Effector memory CD8-positive, alpha-beta T cell (primary cell): ENCODE measurements at places on chromosomes 2 and 18.

DNA sequence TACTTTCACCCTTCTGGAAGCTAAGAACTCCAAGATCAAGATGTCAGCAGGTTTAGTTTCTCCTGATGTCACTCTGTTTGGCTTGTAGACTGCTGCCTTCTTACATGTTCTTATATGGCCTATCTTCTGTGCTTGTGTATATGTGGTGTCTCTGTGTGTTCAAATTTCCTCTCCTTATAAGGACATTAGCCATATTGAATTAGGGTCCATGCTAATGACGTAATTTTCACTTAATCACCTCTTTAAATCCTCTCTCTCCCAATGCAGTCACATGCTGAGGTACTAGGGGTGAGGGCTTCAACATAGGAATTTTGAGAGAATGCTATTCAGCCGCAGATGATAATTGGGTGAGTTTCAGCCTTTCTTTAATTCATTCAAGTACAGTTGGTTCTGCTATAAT lies 458.3 kb upstream of the SYT4 start:
- DNase-seq: no peak

DNA sequence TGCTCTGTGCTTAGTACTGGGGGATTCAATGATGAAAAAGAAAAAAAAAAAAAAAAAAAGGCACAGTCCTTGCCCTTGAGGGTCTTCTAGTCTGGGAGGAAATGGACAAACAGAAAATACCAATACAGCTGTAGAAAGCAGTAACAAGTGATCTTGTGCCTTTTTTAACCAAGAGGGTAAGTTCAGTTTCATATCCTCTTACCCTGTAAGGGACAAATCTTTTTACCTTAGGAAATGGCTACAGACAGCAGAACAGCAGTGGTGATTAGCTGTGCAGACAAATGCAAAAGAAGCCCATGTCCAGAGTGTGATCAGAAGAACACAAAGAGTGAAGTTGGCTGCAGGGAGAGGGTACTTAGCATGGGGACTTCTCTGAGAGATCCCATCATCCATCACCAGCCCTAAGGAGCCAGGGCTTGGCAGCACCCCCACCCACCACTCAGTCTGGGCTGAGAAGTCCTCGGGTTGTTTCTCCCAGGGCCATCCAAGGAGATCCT lies 102.9 kb downstream of the ALPK2 start:
- DNase-seq: no peak

DNA sequence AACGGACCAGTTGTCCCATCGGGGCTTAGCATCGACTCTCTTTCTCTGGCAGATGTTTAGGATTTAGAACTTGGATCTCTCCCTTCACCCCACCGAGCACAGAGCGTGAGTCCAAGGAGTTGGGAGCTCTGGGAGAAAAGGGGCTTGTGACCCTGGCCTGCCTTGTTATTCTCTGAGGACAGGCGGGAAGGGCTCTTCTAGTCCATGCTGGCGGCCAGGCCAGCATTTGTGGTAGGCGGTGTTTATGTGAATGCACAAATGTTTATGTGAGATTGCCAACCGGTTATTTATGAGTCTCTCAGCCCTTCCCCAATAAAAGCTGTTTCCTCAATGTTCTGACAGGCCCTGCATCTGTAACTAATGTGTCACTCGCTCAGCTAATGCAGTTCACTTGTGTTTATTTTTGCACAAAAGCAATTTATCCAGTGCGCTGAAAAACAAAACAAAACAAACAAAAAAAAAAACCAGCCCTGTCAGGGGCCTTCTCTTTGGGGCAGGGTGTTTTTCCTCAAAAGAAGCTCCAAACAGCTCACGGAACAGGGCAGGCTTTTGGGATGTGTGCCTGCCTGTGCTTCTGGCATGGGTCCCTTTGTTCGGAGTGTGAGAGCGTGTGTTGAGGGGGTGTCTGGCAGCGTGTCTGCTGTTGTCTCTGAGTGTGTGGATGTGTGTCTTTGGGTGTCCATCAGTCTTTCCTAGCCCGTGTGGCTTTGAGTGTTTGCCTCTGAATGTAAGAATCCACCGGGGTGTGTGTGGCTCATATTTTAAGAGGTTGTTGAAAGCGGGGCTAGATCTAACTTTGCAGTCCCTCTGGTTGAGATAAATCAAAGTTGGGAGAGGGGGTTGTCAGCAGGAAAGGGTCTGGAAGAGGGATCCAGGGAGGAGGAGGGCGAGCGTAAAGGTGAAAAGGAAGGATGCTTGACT lies 52.8 kb upstream of the HAAO start:
- DNase-seq: no peak

GRCh38 chr18:44601447-44601846 lies 79.2 kb upstream of the SETBP1 start:
- no peak for DNase-seq

- DNase-seq: no peak
Observed at GRCh38 chr2:181367906-181368435, 89.2 kb upstream of the ITGA4 start.

GRCh38 chr2:30956995-30957394 lies 149.7 kb upstream of the CAPN13 start:
- DNase-seq: no peak

GRCh38 chr2:168180914-168181313 lies 66.5 kb downstream of the STK39 start:
- no peak for DNase-seq

- DNase-seq: no peak
Observed at GRCh38 chr2:3606370-3607201, 11.7 kb downstream of the COLEC11 start.

DNA sequence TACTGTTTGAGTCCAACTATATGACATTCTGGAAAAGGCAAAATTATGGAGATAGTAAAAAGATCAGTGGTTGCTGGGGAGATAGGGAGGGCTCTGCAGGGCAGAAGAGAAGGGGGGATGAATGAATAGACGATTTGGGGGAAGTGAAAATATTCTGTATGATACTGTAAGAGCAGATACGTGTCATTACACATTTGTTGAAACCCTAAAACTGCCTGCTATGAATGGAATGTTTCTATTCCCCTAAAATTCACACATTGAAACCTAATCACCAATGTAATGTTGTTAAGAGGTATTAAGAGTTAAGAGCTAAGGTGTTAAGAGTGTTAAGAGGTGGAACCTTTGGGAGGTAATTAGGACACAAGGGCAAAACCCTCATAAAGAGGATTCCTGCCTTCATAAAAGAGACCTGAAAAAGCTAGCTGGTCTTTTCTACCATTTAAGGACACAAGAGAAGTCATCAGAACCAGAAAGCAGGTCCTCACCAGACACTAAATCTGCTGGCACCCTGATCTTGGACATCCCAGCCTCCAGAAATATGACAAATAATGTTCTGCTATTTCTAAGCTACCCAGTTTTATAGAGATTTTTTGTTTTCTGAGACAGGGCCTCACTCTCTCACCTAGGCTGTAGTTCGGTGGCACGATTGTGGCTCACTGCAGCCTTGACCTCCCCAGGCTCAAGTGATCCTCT lies 76.2 kb downstream of the ATAD2B start:
- DNase-seq: no peak

DNA sequence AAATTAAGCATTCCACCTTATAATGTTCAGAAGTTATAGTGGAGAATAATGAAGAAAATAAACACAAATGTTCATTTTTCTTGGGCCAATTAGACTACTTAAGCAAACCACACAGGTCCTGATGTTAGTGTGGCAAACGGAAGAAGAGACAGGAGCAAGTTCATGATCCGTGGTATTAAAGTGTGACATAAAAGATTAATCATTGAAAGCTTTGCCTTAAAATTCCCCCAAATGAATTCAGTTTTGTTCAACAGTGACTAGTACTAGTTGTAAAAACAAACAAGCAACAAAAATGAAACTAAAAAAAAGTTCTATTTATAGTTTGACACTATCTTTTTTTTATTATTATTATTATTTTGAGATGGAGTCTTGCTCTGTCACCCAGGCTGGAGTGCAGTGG lies 73.7 kb downstream of the RFTN2 start:
- no peak for DNase-seq

DNA sequence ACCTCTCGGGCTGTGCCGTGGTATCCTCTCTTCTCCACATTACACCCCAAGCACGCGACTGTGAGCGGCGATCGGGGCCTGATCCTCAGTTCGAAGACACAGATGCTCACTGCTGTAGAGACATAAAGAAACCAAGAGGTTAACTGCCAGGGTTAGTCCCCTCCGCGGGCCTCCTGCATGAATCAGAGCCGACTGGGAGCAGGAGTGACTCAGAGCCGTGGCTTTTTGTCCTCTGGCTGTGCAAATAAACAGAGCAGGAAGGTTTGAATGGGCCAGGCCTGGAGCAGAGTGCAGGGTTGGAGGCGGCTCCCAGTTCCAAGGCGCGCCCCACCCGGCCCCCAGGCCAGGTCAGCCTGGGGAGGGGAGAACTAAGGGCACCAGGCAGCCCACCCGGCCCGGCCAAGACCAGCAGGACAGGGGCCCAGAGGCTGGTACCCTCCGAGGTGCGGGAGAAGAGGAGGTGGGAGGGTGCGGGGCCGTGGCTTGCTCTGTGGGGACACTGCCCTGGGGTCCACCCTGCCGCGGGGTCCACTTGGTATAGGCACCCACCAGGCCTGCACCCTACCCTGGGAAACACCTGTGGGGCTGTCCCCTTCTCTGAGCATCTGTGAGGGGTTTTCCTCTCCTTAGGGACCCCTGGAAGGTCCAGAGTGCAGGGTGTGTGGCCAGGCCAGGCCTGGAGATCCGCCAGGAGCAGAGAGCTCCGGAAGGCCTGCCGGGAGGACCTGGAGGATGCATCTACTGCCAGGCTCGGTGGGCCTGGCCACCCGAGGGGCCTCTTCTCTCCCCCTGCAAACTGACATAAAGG lies 16.5 kb downstream of the TWIST2 start:
- no peak for DNase-seq

GRCh38 chr18:76407681-76408080 lies 87.4 kb downstream of the ZNF516 start:
- no peak for DNase-seq

GRCh38 chr2:203040966-203041521 lies 26.4 kb downstream of the NBEAL1 start:
- no peak for DNase-seq

DNA sequence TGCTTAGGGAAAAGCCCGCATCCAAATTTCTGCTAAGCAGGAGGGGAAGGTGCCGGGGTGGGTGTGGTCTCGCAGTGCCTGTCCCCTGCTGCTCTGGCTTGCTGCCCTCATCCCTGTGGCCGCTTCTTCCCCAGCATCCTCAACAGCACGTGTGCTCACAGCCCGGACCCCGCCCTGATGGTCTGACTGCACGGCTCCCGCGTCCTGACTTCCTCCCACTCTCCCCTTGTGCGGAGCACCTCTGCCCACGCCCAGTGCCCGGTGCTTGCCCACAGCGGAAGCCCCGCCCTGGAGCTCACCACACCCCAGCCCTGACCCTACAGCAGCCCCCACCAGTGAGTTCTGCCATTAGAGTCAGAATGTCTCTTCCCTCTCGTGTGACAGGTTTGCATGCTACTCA lies 277.9 kb downstream of the NDUFA10 start:
- DNase-seq: no peak

DNA sequence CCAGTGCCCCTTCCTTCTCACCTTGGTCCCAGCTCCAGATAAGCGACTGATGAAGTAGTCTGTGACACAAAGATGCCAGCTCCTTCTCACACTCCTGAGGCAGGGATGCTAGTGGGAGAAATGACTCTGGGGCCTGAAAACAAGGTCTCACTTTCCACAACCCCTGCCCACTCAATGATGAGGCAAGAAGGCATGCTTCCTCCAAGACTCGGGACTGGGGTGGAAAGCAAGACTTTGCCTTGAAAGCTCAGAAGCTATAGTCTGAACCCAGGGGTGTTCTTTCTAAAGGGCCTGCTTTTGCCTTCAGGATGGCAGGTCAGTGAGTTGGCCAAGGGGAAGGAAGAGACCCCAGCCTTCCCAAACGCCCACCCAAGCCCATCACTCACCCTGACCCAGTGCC lies 1.4 kb downstream of the CCDC142 start:
- no peak for DNase-seq

GRCh38 chr2:181673173-181673572 lies 7.1 kb downstream of the NEUROD1 start:
- no peak for DNase-seq

GRCh38 chr2:233336541-233336940 lies 17.8 kb upstream of the DGKD start:
- DNase-seq: no peak

DNA sequence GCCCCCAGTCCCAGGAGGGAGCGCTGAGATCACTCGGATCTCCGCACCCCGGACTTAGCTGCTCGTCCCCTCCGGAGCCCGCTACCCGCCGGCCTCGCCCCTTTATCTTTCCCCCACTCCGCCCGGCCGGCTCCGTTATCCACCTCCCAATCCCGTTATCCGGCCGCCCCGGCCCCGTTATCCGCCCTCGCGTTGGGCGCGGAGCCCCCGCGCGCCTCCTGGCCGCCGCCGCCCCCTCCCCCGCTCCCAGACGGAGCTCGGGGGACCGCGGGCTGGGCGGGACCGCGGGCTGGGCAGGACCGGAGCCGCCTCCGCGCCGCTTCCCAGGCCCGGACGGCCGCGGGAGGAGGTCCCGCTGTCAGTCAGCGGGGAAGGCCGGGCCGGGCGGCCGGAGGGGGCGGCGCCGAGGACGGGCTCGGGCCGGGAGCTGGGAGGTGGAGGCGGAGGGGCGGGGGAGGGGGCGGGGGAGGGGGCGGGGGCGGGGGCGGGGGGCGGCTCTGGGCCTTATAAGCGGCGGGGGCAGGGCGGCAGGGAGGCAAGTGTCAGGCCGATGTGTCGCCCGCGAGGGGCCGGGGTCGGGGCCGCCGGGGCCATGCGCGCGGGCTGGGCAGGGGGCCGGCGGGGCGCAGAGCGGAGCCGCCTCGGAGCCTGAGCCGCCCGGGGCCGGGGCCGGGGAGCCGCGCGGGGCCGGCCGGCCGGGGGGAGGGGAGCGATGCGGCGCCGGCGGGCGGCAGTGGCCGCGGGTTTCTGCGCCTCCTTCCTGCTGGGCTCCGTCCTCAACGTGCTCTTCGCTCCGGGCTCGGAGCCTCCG lies at the start of gene PKDCC:
Gene PKDCC, plus strand, starts transcription at position 534 of the 811 bp plus-strand sequence. Its CDS starts 179 bp downstream, at position 713.
- DNase-seq: peak; percentile 15

GRCh38 chr18:76356666-76357065 lies 138.4 kb downstream of the ZNF516 start:
- DNase-seq: no peak

DNA sequence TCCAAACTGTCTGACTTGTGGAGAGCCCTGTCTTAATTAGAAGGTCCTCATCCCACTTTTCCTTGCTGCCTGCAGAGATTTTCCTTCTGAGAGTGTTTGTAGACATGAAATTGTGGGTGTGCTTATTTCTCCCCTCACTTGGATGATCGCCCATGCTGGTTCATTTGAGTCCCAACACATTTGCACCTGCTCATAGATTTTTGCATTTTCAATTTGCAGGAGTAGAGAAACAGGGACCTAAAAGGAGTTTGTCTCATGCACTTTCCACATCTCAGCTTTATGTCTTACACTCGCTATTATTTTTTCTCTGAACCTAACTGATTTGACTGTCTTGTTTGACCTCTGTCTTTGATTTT lies 33.2 kb upstream of the FHL2 start:
- DNase-seq: no peak

- DNase-seq: no peak
Observed at GRCh38 chr18:23627321-23627720, 35.4 kb downstream of the ANKRD29 start.

GRCh38 chr2:162172802-162173370 lies 20.8 kb upstream of the GCG start:
- no peak for DNase-seq

DNA sequence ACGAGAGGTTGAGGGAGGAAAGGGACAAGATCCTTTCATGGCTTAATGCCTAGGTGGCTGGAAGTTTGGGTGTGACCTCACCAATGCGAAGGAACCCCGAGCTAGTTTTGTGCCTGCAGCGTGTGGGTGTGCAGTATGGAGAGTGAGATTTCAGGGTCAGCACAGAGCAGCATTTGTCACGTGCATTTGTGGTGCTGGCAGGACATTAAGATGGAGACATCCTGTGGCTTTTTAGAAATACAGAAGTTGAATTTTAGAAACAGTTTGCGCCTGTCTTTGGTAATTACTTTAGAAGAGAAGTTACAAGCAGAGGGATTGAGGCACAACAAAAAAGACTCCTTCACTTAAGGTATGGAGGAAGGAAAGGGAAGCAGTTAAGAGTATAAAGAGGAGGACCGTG lies 258.2 kb upstream of the THUMPD2 start:
- no peak for DNase-seq
